ENCODE measurements at places on chromosomes 2 and 18.

DNA sequence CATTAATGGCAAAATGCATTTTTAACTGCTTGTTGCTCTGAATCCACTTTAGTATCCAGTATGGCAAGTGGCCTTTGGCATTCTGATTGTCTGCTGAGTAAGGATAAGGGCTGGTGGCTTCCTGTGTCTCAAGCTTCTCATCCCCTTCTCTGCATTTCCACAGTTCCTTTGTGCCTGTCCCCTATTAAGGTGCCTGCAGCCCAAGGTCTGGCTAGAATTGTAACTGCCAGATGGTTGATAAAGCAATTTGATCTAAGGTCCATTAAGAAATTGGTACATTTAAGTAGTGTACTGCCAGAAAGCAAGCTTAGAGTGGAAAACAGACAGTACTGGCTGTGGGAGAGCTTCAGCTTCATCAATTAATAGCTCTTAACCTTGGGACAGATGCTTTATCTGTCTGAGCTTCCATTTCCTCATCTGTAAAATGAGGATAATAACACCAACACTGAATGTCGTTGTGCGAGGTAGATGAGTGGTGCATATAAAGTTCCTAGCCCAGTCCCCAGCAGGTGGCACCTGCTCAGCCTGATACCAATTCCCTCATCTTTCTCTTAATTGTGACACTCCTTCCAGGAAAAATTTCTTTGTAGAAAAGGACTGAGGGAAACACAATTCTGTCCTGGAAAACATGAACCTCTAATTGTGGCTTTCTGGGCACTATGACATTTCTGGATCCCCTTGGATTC, 570.6 kb upstream of the GCFC2 start:
- no peaks in the 10 kb centered on the region for H3K27me3 ChIP-seq
- no peak for DNase-seq

GRCh38 chr18:53254265-53254664, 914.3 kb downstream of the DCC start:
- H3K4me1 ChIP-seq: no peaks in the 10 kb centered on the region
- H3K4me3 ChIP-seq: no peak overlapping the region
- H3K27ac ChIP-seq: no peak overlapping the region
- H3K27me3 ChIP-seq: no peaks in the 10 kb centered on the region
- H3K36me3 ChIP-seq: no peaks in the 10 kb centered on the region

- no peak overlapping the region for H3K27ac ChIP-seq
- no peak overlapping the region for H3K4me3 ChIP-seq
- H3K27me3 ChIP-seq: no peaks in the 10 kb centered on the region
- no peaks in the 10 kb centered on the region for H3K4me1 ChIP-seq
Measured at GRCh38 chr18:43970656-43971055, 693.4 kb upstream of the SYT4 start.

DNA sequence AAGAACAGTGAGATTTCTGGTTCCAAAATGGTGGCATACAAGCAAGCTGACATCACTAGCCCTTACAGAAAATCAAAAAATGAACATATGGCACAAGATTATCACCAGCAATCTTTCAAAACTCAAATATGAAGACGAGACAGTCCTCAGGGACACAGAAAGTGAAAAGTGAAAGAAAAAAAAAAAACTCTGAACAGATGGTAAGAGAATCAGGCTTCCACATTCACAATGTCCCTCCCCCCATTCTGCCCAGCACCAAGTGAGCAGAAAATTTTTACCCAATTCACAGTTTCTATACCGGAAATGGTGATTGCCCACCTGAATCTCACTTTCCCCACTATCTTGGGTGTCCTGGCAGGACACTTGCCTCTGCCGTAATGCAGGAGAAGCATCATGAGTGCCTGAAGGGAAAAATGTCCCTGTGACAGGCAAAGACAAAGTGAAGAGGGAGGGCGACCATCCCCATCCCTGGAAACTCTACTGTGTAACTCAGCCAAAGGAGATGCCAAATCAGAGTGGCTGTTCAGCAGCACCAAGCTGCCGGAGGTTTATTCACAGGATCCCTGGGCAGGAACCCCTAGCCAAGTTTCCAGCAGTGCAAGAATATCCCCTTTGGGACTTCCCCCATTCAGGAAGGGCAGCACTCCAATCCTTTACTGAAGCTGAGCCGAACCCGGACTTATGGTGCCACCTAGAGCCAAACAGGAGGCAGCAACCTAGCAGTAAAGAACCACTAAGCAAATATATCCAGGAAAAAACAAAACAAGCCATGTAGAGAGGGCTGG, 312.2 kb downstream of the LRATD1 start:
- DNase-seq: no peak
- peaks cover 2% of the 10 kb centered on the region for H3K27me3 ChIP-seq
- no peaks in the 10 kb centered on the region for H3K36me3 ChIP-seq
- H3K27ac ChIP-seq: no peak overlapping the region
- H3K4me1 ChIP-seq: no peaks in the 10 kb centered on the region
- H3K4me3 ChIP-seq: no peak overlapping the region

DNA sequence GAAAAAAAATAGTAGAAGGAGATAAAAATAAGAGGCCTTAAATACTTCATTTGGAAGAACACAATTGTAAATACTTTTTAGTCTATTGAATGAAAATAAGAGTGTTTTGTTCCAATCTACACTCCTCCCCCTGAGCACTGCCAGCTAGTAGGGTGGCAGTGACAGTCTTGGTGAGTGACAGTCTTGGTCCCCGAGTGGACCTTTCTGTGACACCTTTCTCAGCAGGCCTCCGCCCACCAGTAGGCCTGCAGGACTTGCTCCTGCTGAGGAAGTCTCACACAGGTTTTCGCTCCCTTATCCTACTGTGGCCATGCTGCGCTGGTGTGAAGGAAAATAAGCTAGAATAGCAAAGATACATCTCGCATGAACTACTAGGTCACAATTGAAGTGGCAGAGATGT, 666.8 kb downstream of the NR4A2 start:
- DNase-seq: no peak
- no peaks in the 10 kb centered on the region for H3K27me3 ChIP-seq
- H3K36me3 ChIP-seq: no peaks in the 10 kb centered on the region
- H3K27ac ChIP-seq: no peak overlapping the region
- no peak overlapping the region for H3K4me3 ChIP-seq

GRCh38 chr18:62384068-62384467, 59.0 kb downstream of the TNFRSF11A start:
- no peak for DNase-seq
- H3K36me3 ChIP-seq: no peaks in the 10 kb centered on the region
- H3K27ac ChIP-seq: no peak overlapping the region
- H3K4me1 ChIP-seq: no peaks in the 10 kb centered on the region
- H3K27me3 ChIP-seq: no peaks in the 10 kb centered on the region
- no peak overlapping the region for H3K4me3 ChIP-seq

DNA sequence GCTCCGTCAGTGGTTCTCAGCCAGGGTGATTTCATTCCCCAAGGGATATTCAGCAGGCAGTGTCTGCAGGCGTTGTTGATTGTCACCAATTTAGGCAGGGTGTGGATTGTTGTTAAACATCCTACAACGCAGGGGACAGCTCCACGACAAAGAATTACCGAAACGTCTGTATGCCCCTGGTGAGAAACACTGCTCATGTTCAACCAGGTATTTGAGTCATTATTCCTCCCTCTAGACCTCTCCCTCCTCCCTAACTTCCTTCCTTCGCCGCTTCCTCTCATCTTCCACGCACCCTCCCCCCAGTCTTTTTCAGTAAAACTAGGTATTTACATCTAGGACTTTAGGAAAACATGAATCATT, 50.8 kb downstream of the NCK2 start:
- no peak for DNase-seq
- no peaks in the 10 kb centered on the region for H3K36me3 ChIP-seq
- peaks cover 91% of the 10 kb centered on the region for H3K4me1 ChIP-seq
- H3K27me3 ChIP-seq: no peaks in the 10 kb centered on the region
- H3K4me3 ChIP-seq: peak overlapping the region; percentile 52

DNA sequence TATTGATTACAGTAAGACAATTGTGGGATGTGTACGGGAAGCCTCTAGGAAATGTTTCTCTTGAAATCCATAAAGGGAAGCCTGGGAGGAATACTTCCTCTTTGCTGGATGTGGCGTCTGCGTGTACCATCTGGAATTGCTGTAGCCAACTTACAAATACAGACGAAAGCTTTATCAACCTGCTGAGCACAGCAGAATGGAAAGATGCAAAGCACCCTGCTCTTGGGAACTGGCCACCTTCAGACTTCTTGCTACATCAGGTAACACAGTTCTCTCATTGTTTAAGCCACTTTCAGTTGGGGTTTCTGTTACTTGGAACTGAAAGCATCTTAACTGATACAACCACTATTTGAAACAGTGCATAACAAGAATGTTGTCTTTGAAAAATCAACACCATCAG, 213.8 kb downstream of the HRH4 start:
- H3K4me3 ChIP-seq: no peak overlapping the region
- no peak overlapping the region for H3K27ac ChIP-seq
- H3K4me1 ChIP-seq: no peaks in the 10 kb centered on the region
- H3K36me3 ChIP-seq: no peaks in the 10 kb centered on the region
- DNase-seq: no peak
- no peaks in the 10 kb centered on the region for H3K27me3 ChIP-seq

- DNase-seq: no peak
- H3K4me3 ChIP-seq: no peak overlapping the region
- no peaks in the 10 kb centered on the region for H3K27me3 ChIP-seq
Measured at GRCh38 chr2:201171259-201171814, 11.6 kb upstream of the CASP10 start.

GRCh38 chr2:29808321-29808720, 113.1 kb downstream of the ALK start:
- no peaks in the 10 kb centered on the region for H3K4me1 ChIP-seq
- no peak overlapping the region for H3K27ac ChIP-seq
- H3K4me3 ChIP-seq: no peak overlapping the region
- DNase-seq: no peak
- H3K36me3 ChIP-seq: no peaks in the 10 kb centered on the region

GRCh38 chr2:12828980-12829379, 112.2 kb downstream of the TRIB2 start:
- no peak overlapping the region for H3K27ac ChIP-seq
- peaks cover 25% of the 10 kb centered on the region for H3K27me3 ChIP-seq
- no peaks in the 10 kb centered on the region for H3K36me3 ChIP-seq

- H3K27ac ChIP-seq: no peak overlapping the region
- no peak for DNase-seq
- H3K4me3 ChIP-seq: no peak overlapping the region
- peaks cover 8% of the 10 kb centered on the region for H3K27me3 ChIP-seq
- no peaks in the 10 kb centered on the region for H3K4me1 ChIP-seq
Measured at GRCh38 chr2:136408795-136409194, 290.8 kb upstream of the CXCR4 start.

- H3K27ac ChIP-seq: no peak overlapping the region
- no peaks in the 10 kb centered on the region for H3K36me3 ChIP-seq
- no peaks in the 10 kb centered on the region for H3K27me3 ChIP-seq
- H3K4me1 ChIP-seq: no peaks in the 10 kb centered on the region
Measured at GRCh38 chr2:28021898-28022297, 131.4 kb downstream of the BABAM2 start.

DNA sequence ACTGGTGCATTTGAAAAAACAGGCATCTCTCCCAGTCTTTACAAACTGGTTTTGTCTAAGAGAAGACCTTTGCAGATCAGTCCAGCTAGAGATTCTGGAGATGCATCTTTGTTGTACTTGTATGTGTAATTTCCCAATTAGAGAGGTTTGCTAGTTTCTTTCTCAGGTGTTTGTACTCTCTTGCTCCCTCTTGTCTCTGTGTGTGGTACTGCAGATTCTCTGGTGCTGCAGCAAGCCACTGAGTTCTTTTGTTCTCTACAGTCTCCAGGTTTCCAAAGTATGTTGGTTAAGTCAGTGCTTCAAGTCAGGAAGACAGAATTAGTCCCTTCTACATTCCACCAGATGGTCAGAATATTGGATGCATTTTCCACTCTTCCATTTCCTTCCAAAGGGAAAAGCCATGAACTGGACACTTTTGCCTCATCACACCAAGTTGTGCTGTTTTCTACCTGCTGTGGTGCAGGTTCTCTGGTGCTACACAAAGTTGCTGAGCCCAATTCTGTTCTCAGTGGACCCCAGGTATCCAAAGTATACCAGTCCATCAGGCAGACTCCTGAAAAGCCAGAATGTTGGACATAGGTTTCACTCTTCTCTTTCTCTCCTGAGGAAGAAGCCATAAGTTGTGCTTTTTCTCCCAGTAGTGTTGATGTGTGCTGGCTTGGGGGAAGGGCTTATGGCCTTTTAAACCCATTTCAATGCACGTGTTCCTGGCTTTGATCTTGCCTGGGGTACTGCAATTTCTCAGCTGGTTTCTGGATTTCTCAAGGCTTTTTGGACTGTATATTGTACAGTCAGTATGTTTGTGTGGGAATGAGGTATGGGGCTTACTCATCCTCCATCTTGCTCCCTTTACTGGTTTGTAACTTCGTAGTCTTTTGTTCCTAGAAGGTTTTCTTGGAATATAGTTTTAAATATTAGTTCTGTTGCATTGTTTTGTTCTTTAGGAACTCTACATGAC, 29.8 kb downstream of the EPC2 start:
- peak; percentile 48 for DNase-seq
- H3K27ac ChIP-seq: no peak overlapping the region
- H3K4me3 ChIP-seq: no peak overlapping the region
- no peaks in the 10 kb centered on the region for H3K27me3 ChIP-seq

GRCh38 chr18:62118328-62118727, 68.5 kb downstream of the PIGN start:
- H3K4me3 ChIP-seq: no peak overlapping the region
- H3K4me1 ChIP-seq: no peaks in the 10 kb centered on the region
- H3K27me3 ChIP-seq: no peaks in the 10 kb centered on the region

- DNase-seq: peak; percentile 83
- no peak overlapping the region for H3K27ac ChIP-seq
- H3K27me3 ChIP-seq: no peaks in the 10 kb centered on the region
Measured at GRCh38 chr2:158970241-158970751, 1.9 kb downstream of the TANC1 start.

DNA sequence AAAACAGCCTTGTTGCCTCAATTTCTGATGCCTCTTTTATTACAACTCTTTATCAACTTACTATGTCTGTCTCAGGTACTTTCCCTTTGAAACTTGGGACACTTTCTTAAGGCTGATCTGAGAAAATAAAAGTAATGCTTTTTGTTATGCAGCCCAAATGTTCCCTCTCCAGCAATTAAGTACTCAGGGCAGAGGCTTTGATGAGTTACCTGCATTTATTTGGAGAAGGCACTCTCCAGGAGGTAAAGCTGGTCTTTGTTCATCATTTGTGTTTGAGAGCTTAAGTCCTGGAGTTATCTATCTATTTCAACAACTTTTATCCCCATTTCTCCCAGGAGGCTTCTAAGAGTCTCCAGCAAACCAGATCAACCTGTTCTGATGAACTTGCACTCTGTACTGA, 259.2 kb downstream of the ASXL3 start:
- H3K36me3 ChIP-seq: no peaks in the 10 kb centered on the region
- no peak overlapping the region for H3K27ac ChIP-seq
- DNase-seq: no peak
- H3K27me3 ChIP-seq: no peaks in the 10 kb centered on the region

DNA sequence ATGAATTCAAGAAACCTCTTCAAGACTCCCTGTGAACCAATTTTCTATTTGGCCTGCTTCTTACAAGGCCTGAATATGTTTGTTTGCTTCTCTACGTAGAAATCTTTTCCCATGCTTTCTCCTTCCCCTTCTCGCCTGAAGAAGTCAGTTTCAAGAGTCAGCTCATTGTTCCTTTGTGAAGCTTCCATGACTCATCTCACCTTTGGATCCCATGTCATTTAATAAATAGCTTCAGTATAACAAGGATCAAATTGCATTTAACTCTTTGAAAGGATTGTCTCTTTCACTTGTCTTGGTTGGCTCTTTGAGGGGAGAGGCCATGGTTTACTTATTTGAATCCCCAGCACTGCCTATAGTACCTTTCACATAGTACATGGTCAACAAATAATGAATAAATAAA, 28.4 kb downstream of the CPS1 start:
- H3K36me3 ChIP-seq: no peaks in the 10 kb centered on the region
- no peaks in the 10 kb centered on the region for H3K27me3 ChIP-seq

Data from common myeloid progenitor, CD34-positive (primary cell).